ENCODE measurements at places on chromosomes 5 and 9.

GRCh38 chr5:116448450-116448849, 126.2 kb downstream of the SEMA6A start:
- no peak for DNase-seq

- DNase-seq = no peak
Observed at GRCh38 chr5:61180886-61181285, 18.6 kb upstream of the SMIM15 start.

DNA sequence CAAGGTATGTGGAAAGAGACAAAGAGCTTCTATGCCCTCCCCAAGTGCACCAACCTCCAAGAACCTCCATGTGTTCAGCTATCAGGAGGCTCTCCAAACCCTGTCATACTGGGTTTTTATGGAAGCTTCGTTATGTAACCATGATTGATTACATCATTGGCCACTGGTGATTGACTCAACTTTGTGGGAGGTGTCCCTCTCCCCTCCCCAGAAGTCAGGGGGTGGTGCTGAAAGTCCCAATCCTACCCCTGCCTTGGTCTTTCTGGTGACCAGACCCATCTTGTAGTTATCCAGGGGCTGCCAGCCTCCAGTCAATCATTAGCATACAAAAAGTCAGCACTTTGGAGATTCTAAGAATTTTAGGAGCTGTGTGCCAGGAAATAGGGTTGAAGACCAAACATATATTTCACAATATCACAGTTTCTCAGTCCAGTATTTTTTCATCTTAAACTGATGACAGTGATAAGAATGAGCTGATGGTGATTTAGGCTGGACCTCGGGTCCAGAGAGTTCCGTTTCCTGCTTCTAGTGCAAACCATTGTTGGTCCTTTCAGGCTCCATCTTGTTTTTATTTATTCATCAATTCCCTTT, 27.3 kb upstream of the FANCC start:
- no peak for DNase-seq

GRCh38 chr5:8288334-8288733, 419.4 kb downstream of the MTRR start:
- no peak for DNase-seq

GRCh38 chr9:130665431-130666392, 1.3 kb downstream of the PRDM12 start:
- DNase-seq = no peak

DNA sequence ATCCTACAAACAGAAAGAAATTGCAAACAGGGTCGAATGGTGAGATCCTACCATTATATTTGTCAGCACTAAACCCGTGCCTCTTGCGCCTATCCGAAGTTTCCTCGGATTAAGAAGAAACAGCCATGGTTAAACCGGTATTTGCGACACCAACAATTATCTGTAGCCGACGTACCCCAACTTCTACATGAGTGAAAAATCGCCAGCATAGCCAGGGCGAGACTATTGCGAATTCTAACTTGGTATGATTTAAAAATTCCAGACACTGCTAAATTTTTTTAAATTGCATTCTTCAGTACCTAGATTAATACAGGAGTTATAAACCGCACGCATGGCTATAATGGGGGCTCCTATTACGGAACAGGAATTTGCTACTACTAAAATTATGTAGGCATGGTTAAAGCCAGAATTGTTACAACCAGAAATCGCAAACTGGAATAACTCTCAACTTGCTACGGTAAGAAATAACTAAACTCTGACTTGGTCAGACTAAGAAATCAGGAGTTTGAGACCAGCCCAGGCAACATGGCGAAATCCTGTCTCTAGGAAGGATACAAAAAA, 25.3 kb upstream of the ANXA2R start:
- DNase-seq = peak; percentile 36

- no peak for DNase-seq
Observed at GRCh38 chr5:40754381-40755092, 1.2 kb downstream of the TTC33 start.

DNA sequence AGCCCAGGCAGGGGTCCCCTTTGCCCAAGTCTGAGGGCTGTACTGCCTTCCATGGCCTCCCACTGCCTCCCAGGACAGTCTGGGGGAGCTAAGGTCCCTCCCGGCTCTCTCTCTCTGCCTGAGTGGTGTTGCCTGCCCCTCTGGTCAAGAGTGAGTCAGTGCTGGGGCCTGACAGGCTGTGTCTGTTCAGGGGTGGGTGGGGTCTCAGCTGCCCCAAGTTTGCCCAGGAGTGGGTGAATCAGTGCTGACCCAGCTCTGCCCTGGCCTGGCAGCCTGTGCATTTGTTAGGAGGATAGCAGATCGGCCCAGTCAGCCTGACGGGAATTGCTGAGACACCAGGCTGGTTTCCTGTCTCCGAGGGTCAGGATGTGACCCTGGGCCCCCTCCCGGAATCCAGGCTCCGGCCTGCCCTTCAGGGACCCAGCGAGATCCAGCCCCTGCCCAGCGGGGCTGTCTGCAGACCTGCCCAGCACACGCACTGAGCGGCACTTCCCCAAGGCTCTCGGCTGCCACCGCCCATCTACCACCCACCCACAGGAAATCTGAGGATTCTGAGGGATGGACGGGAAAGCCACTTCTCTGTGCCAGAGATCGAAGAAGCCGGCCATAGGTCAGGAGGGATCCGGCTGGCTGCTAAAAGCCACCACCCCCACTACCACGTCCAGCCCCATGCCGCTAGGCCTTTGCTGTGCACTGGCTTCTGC, 15.9 kb downstream of the ENG start:
- peak; percentile 50 for DNase-seq

- no peak for DNase-seq
Observed at GRCh38 chr5:56025151-56025885, 30.6 kb upstream of the IL6ST start.

GRCh38 chr9:4386819-4387218, 87.0 kb upstream of the GLIS3 start:
- DNase-seq = no peak

GRCh38 chr9:115220319-115221005, 102.5 kb upstream of the TNC start:
- DNase-seq = peak; percentile 49

- peak; percentile 50 for DNase-seq
Observed at GRCh38 chr9:108687006-108687987, 168.5 kb downstream of the ACTL7B start.

DNA sequence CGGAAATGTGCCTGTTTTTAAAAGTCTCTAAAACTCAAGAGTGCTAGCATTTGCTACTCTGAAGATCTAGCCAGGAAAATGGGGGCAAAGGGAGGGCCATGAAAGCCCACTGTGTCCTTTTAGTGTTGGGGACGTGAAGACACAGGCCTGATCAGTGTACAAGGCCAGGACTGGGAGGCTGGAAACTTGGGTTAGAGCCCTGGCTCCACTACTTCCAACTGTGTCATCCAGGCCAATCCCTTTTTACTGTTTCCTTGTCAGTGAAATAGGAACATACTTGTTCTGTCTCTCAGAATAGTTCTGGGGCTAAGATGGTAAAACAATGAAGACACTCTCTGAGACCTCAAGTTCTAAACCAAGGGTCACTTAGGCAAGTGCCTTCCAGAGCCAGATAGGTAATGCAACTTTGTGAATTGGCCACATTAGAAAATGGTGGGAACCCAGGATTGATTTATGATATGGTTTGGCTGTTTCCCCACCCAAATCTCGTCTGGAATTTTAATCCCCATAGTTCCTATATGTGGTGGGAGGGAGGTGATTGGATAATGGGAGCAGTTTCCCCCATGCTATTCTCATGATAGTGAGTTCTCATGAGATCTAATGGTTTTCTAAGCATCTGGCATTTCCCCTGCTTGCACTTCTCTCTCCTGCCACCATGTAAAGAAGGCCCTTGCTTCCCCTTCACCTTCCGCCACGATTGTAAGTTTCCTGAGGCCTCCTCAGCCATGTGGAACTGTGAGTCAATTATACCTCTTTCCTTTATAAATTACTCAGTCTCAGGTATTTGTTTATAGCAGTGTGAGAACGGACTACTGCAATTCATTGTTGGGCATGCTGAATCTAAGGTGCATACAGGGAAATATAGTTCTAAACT, 30.4 kb upstream of the B4GALT1 start:
- DNase-seq = no peak

DNA sequence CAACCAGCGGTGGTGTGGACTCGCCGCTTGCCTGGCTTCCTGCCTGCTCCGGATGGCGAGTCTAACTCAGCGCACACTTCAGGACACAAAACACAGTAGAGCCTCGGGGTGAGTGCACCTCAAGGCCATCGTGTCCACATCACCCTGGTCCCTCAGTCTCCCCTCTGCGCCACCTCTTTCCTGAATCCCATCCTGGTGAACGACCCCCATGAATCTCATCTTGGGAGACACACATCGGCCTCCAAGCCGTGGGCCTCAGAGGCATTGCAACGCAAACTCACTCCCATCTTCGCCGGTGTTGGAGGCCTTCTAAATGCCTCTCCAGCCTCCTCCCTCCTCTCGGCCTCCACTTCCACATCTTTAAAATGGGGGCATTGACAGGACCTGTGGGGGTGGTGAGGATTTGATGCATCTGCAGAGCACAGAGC, 124.3 kb downstream of the COL23A1 start:
- no peak for DNase-seq

- no peak for DNase-seq
Observed at GRCh38 chr9:80305136-80305535, 733.4 kb downstream of the TLE4 start.

GRCh38 chr5:132674671-132675506, 1.1 kb downstream of the IL4 start:
- peak; percentile 92 for DNase-seq

DNA sequence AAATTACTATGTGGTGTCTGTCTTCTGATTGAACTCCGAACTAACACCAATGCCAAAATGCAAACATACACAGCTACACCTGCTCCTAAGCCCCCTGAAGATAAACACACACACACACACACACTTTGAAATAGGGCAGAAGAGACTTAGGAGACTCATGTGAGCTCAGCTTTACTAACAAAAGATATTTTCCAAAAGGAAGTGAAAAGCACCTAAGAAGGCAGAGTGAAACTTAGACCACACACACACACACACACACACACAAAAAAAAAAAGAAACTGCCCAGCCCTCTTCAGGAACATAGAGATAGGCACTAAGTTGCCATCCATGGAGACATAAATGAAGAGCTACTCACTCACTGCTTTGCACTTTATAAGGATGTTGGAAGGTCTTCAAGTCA, 45.2 kb upstream of the APC start:
- DNase-seq = no peak
